Chondrocyte (in vitro differentiated cells): ENCODE measurements at places on chromosomes 5 and 9. TPM values are rescaled to one million over a fixed set of nuclear protein-coding genes. Genes with fewer than 3 reads are reported as not detected.

The CSF1R gene
- 0.62 to 1.7 TPM (median 0.65 TPM) in 3 replicates for total RNA-seq

The PCDHA9 gene
- total RNA-seq: 1.2 to 2.0 TPM (median 1.3 TPM) in 3 replicates

The COL5A1 gene
- total RNA-seq: 2,235 to 2,410 TPM (median 2,315 TPM) in 3 replicates

DNA sequence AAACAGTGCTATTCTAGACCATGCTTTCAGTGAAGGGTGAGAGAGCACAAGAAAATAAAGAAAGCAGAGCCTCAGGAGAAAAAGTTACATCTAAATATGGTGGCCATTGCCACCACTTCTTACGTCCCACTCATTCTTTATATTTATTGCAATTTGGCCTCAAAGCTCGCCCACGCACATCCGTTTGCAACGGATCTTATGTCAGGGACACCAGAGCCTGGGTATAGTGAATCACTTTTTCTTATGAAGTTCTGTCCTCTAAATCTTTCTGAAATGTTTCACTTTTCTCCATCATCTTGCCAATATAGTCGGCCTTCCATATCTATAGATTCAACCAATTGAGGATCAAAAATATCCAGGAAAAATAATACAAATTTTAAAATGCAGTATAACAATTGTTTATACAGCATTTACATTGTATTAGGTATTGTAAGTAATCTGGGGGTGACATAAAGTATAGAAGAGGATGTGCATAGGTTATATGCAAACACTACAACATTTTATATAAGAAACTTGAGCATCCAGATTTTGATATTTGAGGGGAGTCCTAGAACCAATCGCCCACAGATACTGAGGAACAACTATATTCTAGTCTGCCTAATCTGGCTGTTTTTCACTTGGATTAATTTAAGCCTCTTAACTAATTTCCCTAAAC, 35.2 kb downstream of the GOLPH3 start:
- peaks cover 10% of the 10 kb centered on the region for H3K4me1 ChIP-seq
- H3K36me3 ChIP-seq: peaks cover 8% of the 10 kb centered on the region
- no peak overlapping the region for H3K4me3 ChIP-seq
- peak overlapping the region; percentile 52 for H3K27ac ChIP-seq
- DNase-seq: no peak

GRCh38 chr5:138616508-138616907, 41.3 kb upstream of the HSPA9 start:
- H3K27me3 ChIP-seq: peaks cover 3% of the 10 kb centered on the region
- no peak overlapping the region for H3K27ac ChIP-seq
- no peak overlapping the region for H3K4me3 ChIP-seq
- no peaks in the 10 kb centered on the region for H3K36me3 ChIP-seq
- H3K4me1 ChIP-seq: peaks cover 3% of the 10 kb centered on the region

GRCh38 chr5:36089989-36090388, 23.3 kb upstream of the UGT3A2 start:
- peaks cover 4% of the 10 kb centered on the region for H3K36me3 ChIP-seq
- no peak overlapping the region for H3K4me3 ChIP-seq
- no peak overlapping the region for H3K27ac ChIP-seq
- H3K4me1 ChIP-seq: no peaks in the 10 kb centered on the region

GRCh38 chr9:114004221-114004716, 73.8 kb downstream of the AMBP start:
- peak overlapping the region; percentile 45 for H3K4me3 ChIP-seq
- H3K36me3 ChIP-seq: peaks cover 25% of the 10 kb centered on the region
- peak overlapping the region; percentile 97 for H3K27ac ChIP-seq
- no peaks in the 10 kb centered on the region for H3K27me3 ChIP-seq
- no peak for DNase-seq

- no peaks in the 10 kb centered on the region for H3K27me3 ChIP-seq
- no peaks in the 10 kb centered on the region for H3K36me3 ChIP-seq
- DNase-seq: no peak
These were observed 467.5 kb downstream of the DTWD2 start for GRCh38 chr5:118520771-118521415.

The GDNF gene
- total RNA-seq: 0.39 to 1.1 TPM (median 0.69 TPM) in 3 replicates

The AMBP gene
- not detected in 3 replicates for total RNA-seq
